ENCODE measurements at places on chromosomes 4 and X.

- no peak for DNase-seq
Measured at GRCh38 chrX:17706676-17707075, 30.6 kb upstream of the SCML1 start.

DNA sequence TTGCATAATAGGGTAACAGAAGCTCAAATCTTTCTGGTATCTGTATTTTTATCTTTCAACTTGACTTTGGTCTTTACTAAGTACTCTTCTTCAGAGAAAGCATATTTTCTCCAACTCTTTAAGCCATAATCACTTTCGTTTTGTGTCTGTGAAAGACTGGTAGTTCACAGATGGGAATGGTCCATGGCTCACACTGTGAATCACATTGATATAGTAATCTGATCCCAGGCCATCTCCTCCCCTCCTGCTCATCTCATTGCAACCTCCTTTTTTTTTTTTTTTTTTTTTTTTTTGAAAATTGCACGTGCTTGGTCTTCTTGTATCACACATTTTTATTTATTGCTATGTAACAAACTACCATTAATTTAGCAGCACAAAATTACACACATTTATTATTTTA, 694.5 kb upstream of the SLIT2 start:
- no peak for DNase-seq

GRCh38 chrX:8627796-8628195, 104.1 kb downstream of the ANOS1 start:
- no peak for DNase-seq

DNA sequence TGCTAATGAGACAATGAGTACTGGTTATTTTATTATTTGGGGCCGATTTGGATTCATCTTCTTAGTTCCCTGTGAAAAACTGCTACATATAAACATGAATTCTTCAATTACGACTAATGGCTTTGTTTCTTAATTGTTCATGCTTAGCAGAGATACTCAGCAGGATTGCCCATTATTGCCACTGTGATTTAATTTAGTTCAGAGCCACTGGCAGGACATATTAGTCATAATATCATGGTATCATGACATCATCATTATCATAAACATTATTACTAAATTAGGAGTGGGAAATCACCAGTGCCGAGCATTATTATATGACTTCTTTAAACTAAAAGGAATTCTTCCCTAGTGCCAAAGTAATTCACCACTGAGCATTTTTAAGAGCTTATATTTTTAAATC, 201.4 kb downstream of the SPOCK3 start:
- no peak for DNase-seq

GRCh38 chr4:78119698-78120097, 62.6 kb downstream of the FRAS1 start:
- no peak for DNase-seq

DNA sequence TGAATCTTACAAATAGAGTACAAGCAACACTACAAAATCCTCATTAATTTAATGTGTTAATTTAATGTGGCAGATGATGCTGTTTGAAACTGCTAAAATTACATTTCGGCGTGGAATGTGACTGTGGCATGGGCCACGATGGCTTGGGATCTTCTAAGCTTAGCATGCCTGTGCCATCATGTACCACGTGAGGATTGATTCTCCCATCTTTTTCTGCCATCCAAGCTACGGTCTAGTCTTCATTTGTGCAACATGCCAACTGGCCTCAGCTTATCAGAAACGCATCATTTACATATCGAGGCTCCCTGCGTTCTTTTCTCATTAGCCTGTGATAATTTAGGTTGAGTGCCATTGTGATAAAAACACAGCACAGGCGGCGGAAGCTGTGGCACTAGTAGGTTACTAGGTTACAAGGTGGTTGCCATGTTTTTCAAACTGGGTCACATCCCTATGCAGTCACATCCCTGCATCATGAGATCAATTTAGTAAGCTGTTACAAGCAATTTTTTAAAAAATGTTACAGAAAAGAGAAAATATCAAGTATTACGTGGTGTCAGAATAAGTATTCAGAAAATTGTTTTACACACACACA, 189.9 kb upstream of the RBPJ start:
- no peak for DNase-seq
